ENCODE measurements at places on chromosomes 16 and 17.

DNA sequence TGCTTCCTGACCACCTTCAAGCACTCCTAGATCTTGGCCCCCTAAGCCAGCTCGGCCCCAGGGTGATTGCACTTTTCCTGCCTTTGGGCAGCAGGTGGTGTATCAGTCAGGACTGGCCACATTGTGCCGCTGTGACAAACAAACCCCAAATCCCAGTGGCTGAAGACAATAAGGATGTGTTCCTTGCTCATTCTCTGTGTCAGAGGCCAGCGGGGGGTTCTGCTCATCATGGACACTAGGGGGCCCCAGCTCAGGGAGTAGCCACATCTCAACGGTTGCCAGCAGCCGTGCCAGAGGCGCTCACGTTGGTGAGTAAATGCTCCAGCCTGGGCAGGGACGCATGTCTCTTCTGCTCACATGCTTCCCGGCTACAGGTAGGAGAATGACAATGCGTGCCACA is 60.4 kb downstream of the ZDHHC7 start:
- DNase-seq: no peak

- no peak for DNase-seq
Measured at GRCh38 chr17:66422186-66422585, 119.8 kb downstream of the PRKCA start.

GRCh38 chr16:84570739-84571403 is 47.0 kb downstream of the COTL1 start:
- DNase-seq: no peak

DNA sequence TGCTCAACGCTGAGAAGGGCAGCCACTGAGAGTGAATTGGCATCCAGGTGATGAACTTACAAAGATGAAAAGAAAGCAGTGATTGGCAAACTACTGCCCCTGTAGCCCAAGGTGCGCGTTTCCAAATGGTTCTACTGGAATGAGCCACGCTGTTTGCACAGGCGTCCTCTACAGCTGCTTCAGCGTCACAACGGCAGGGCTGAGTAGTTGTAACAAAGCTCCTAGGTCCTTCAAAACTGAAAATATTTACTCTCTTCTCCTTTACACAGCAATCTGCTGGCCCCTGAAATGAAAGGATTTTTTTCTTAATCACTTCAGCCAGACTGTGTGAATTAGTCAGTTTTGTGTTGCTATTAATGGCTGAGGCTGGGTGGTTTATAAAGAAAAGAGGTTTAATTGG is 107.2 kb upstream of the FOXF1 start:
- DNase-seq: no peak

DNA sequence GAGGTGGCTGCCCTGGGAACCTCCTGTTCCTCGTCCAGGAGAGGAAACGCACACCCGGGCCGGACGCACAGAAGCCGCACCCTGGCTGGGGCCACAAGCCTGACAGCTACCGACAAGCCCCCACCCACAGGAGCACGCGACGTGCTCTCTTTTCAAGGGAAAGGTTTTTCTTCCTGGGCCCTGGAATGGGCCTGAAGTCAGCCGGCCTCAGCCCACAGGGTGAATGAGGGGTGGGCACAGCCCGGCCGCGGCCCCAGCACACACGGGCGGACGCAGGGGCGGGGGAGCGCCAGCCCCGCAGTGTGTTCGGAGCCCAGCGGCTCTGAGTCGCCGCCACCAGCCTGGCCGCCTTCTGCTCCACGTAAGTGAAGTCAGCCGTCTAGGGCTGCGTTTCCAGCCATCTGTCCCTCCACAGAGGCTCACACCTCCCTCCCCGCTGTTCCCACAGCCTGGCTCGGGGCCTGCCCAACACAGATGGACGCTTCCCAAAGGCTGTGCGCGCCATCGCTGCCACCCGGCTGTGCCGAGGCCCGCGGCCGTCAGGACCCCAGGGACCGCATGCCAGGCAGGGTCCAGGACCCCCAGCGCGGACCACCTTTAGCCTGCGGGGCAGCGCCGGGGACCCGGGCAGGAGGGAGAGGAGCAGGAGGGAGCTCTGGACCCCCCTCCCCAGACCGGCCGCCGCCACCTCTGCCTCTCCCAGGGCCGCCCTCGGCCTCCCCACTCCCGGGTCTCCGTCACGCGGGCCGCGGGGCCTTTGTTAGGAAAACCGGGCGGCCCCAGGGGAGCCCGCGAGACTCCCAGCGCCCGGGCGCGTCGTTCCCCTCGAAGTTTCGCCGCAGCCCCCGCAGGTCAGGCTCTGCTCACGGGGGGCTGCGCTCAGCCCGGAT is 36.8 kb downstream of the CBFA2T3 start:
- DNase-seq: no peak

DNA sequence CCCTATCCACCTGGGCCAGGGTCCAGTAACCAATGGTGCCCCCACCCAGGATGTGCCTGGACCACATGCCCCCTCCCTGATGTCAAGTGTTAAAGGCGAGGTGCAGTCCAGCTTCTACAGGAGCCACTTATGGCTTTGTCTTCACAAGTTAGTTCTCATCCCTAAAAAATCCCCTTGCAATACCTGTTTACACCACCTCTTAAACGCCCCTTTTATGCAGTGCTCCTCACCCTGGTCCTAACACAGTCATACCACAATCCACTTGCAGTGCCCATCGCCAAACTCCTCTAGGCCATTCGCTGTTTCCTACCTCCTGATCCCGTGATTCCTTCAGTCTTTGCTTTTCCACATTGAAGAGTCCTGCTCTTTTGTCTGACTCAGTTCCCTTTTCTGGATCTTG is 7.1 kb downstream of the GLYR1 start:
- DNase-seq: peak; percentile 20

DNA sequence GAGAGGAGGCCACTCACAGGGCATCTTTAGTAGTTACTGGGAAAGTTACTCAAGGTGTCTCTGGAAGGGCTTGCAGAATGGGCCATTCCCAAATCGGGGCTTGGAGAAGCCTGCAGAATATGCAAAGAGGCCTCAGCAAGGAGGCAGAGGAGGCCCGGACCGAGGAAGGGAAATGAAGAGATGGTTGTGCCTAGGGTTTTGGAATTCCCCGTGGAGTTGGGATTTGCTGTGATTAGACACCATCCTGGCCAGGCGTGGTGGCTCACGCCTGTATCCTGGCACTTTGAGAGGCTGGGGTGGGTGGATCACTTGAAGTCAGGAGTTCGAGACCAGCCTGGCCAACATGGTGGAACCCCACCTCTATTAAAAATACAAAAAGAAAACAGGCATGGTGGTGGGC is 193.0 kb downstream of the IRF8 start:
- DNase-seq: no peak

DNA sequence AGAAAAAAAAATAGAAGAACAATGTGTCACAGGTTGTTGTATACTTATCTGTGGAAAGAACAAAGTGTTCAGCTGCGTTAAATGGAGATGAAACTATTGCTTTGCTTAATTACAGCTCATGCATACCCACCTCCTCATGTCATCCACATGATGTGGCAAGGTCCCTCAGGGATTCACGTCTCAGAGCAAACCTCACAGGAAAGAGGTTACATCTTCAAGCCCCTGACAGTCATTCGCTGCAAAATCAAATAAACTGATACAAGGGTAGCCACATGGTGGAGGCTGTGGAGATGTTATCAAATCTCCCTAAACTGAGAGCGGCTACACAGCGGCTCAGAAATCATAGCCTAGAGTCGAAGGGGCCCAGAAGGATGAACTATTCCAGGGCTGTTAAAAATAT is 21.1 kb downstream of the GINS3 start:
- peak; percentile 12 for DNase-seq

- no peak for DNase-seq
Measured at GRCh38 chr16:359871-360697, 7.6 kb upstream of the AXIN1 start.

DNA sequence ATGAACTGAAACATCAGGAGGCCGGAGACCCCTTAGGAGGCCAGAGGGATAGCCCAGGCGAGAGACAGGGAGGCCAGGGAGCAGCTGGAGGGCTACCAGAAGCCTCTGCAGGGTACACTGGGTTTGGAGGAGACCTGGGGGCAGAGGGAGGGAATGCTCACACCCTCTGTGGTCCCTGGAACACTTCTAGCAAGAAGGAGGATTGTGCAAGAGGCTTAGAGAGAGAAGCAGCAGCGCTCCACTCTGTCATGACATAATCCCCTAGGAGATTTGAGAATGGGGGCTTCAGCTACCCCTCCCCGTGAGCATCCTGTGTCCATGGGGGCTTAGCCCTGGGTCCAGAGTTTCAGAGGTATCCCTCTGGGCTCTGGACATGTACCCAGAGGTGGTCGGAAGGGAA is 15.8 kb downstream of the GPR142 start:
- DNase-seq: no peak

- no peak for DNase-seq
Measured at GRCh38 chr17:41586863-41587495, at the start of gene KRT14. Gene KRT14 (minus strand): TSS chr17:41586895. CDS start chr17:41586834, 61 bp downstream.

- peak; percentile 64 for DNase-seq
Measured at GRCh38 chr16:4309833-4310266, 6.0 kb upstream of the GLIS2 start.

DNA sequence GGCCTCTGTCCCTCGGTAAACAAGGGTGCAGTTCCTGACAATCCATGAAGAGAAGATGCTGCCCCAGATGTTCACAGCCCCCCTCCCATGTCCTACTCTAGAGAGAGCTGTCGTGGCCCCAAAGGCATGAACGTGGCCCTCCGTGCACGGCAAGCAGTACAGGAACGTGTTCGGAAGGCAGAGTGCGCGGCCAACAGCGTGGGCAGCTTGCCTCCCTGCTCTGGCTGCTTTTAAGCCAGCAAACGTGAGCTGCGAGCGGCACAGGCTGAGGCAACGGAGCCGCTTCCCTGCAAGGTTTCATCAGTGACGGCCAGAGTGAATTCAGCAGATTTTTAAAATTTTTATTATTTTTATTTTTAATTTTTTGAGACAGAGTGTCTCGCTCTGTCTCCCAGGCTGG is 37.2 kb downstream of the PEMT start:
- DNase-seq: no peak

- no peak for DNase-seq
Measured at GRCh38 chr17:10792151-10792550, 11.7 kb downstream of the TMEM238L start.

GRCh38 chr17:10743316-10744009 is 13.6 kb upstream of the TMEM220 start:
- DNase-seq: peak; percentile 82

- no peak for DNase-seq
Measured at GRCh38 chr16:13793841-13794409, 126.0 kb upstream of the ERCC4 start.

DNA sequence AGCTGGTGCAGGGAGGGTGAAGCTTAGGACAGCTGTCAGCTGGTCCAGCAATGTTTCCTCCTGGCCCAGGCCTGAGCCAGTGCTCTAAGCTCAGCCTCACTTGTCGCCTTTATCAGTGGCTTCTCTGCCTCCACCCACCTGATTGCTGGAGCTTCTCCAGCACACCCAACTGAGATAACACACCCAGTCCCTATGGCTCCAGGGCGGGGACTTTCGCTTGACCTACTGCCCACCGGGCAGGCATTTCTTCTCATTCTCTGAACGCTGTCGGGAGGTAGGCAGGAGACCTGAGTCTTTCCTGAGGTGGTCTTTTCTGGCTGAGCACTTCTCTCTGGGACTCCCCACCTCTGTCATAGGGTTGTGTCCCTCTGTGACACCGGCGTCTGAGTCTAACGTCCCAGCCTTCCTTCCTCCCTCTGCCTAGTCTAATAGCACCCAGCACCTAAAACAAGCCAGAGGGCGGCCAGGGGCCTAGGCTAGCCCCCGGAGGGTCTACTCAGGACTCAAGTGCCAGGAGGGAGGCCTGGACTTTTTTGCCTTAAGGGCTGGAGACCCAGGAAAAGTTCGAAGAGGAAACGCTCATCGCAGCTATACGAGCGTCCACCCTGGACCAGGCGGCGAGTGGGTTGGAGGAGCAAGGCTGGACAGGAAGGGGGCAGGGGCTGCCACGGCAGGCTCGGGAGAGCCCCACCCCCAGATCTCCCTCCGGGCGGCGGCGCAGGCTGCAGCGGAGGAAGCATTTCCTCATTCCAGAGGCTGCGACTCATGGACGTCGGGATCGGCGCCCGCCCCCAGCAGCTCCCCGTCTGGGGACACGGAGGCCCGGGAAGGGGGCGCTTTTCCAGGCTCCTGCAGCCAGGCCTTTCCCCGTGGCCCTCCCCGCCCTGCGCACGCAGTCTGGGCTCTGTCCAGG is 756 bp downstream of the TAX1BP3 start:
- peak; percentile 83 for DNase-seq

- DNase-seq: no peak
Measured at GRCh38 chr16:11165349-11165748, 90.7 kb downstream of the SOCS1 start.

- peak; percentile 96 for DNase-seq
Measured at GRCh38 chr16:14181371-14182050, 110.4 kb downstream of the MRTFB start.

GRCh38 chr16:15739950-15740349 is 89.9 kb downstream of the NDE1 start:
- DNase-seq: no peak

DNA sequence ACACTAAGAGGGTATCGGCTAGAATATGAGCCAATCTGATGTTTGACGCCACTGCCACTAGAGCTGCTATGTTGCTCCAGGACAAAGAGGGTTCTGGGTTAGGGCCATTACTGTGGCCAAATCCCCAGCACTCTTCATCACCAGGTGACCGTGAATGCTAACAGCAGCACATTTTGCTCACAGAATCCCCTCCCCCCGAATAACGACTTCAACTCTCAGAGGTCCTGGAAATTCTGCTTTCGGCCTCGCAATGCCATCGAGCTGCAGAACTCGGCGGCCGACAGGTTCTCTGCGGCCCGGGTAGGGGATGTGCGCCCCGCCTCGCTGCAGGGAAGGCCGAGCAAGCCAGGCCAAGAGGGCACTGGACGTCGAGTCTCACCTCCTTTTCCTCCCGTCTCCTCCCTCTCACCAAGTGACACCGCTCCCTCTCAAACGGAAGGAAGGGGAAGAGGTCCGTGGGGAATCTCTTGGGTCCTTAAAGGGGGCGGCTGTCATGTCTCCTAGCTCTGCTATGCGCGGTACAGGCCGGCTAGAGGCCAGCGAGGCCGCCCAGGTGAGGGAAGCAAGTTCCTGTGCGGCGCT is 31.9 kb downstream of the CDK5R1 start:
- DNase-seq: no peak

DNA sequence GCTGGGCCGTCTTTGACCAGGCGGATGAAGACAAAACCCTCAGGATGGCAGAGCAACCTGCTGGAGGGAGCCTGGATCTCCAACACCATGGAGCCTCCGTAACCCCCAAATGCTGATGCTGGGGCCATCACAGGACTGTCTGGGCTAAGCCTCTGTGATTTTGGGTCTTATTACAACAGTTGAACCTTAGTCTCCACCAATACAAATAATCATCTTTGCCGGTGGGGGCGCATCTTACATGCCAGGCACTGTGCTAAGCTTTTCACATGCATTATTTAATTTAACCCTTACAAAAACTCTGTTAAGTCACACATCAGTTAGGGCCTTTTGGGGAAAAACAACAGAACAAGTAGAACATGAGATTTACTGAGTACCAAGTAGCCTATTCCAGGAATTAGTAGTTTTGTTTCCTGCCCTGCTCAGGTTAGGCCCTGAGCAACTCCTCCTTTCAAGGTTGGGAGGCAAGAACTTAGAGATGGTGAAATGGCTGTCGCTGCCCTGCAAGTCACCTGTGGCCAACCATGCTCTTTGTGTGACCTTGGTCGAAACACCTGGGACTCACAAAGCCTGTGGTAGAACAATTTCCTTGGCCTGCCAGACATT is 8.9 kb upstream of the ITGAM start:
- no peak for DNase-seq

GRCh38 chr17:71922439-71922838 is 198.4 kb upstream of the SOX9 start:
- DNase-seq: peak; percentile 53
